Activated CD4-positive, alpha-beta memory T cell treated with anti-CD3 and anti-CD28 coated beads for 36 hours (primary cell): ENCODE measurements at places on chromosomes 5 and 9. TPM values are rescaled to one million over a fixed set of nuclear protein-coding genes. Genes with fewer than 3 reads are reported as not detected.

Gene PCDHA11
- total RNA-seq: not detected

- peak; percentile 63 for DNase-seq
Measured at GRCh38 chr9:136228107-136228875, 17.3 kb downstream of the QSOX2 start.

- no peak for DNase-seq
Measured at GRCh38 chr9:94084314-94084713, at the start of gene PTPDC1. PTPDC1 (plus strand) TSS chr9:94084464; CDS start chr9:94084531, 67 bp downstream.

DNA sequence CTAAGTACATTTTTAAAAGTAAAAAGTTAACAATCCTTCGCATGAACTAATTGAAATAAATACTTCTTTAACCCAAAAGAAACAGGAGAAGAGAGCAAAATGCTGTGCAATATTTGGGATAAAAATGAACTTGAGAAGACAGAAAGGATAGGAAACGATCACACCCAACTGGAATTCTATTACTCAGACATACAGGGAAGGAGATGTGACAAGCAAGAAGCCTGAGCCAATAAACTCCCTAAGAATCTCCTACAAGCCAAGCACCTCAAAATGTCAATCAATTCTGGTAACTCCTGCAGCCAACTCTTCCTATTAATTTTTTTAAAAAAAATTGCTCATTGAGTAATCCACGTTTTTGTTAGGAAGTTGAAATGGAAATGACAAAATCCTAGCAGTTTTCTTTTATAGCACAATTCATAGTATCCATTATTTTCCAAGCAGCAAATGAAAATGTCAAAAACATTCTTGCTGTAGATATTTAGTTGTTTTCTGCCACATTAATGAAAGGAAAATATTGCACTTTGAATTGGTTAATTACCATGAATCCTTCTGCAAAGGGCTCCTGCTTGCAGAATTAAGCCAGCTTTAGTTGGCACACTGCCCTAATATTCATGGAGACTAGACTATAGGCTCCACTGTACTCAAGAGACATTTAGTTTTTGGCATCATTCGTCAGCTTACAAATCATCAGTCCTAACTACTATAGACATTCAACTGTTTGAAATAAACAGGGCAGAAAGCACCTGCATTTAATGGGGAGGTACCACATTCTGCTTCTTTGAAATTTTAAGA is 89.0 kb downstream of the RFX3 start:
- no peak for DNase-seq
